ENCODE measurements at places on chromosomes 6 and 20. TPM values are rescaled to one million over a fixed set of nuclear protein-coding genes. Genes with fewer than 3 reads are reported as not detected.

- DNase-seq, result no peak
Measured at GRCh38 chr6:33177552-33178446, 14.5 kb downstream of the COL11A2 start.

- DNase-seq, result no peak
Measured at GRCh38 chr20:13659288-13659687, 20.6 kb upstream of the TASP1 start.

DNA sequence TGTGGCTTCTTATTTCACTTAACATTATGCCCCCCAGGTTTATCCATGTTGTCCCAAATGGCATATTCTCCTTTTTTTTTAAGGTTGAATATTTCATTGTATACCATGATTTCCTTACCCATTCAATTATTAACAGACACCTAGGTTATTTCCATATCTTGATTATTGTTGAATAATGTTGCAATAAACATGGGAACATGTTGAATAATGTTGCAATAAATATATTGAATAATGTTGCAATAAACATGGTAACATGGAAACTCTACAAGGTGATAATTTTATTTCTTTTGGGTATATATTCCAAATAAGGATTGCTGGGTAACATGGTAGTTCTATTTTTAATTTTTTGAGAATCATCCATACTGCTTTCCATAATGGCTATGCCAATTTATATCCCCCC lies 648.1 kb downstream of the MMUT start:
- DNase-seq, result no peak

The RNF144B gene
- 1.3 TPM for total RNA-seq

The BTBD9 gene
- 4.7 TPM for total RNA-seq

The PHF20 gene
- total RNA-seq, result 36.7 TPM

The MAFB gene
- not detected for total RNA-seq

DNA sequence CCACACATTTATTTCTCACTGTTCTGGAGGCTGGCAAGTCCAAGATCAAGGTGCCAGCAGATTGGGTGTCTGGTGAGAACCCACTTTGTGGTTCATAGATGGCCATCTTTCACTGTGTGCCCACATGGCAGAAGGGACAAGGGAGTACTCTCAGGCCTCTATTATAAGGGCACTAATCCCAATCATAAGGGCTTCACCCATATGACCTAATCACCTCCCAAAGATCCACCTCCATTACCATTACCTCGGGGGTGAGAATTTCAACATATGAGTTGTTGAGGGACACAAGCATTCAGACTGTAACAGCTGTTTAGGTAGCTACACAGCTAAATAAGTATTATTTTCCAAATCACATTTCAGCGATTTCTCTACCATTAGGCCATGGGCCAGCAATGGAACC lies 2.5 kb upstream of the PRND start:
- no peak for DNase-seq

The BPIFB2 gene
- not detected for total RNA-seq

The OR2W1 gene
- not detected for total RNA-seq

DNA sequence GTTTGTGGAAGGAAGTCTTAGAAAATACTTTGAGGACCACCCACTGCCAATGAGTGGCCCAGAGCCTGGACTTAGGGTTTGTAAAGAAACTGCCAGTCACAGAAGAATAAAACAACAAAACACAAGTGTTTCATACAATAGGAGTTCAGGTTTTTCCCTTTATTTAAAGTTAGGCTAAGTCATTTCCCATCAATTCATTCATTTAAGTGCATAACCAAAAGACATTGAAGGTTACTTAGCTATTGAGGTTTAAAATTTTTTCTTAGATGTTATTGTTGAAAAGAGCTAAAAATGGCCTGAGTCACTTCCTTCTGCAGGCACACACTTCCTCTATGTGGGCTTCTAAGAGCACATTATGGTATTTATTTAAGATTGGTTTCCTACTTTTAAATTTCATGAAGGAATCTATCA lies 54.2 kb downstream of the ARMC2 start:
- peak; percentile 80 for DNase-seq

The MEI4 gene
- total RNA-seq, result 0.06 TPM

The RAET1G gene
- total RNA-seq, result 1.6 TPM

The SLC35D3 gene
- 0.07 TPM for total RNA-seq

DNA sequence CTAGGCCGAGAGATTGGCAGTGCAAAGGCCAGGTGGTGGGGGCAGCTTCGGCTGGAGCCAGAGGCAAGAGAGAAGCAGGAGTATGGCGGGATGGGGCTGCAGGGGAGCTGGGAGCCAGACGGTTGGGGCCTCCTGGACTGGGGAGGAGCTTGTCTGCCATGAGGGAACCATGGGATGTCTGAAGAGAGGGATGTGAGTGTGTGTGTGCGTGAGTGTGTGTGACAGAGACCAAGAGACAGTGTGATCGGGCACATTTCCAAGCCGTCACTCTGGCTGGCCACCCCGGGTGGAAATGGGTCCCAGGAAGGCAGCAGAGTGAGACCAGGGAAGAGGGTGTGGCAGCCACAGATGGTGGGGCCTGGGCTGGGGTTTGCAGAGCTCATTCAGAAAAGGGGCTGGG lies 13.8 kb downstream of the PHACTR3 start:
- no peak for DNase-seq

DNA sequence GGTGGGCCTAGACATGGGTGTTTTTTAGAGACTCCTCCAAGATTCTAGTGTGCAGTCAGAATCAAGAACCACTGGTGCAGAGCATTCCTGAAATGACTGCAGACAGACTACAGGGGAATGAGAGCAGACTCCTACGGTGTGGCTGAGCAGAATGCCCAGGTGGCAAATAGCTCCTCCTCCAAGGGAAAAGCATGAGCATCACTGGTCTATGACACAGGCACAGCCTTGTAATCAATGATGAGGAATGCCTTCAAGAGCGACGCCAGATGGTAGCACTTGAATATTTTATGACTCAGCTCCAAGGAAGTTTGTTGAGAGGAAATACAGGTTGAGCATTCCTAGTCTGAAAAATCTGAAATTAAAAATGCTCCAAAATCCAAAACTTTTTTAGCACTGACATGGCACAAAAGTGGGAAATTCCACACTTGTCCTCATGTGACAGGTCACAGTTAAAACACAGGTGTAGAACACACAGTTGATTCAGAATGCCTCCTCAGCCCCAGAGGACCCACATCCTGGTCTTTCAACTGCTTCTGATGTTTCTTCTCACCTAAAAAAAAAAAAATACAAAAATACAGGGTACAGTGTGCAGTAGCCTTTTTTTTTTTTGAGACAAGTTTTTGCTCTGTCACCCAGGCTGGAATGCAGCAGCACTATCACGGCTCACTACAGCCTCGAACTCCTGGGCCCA lies 10.6 kb upstream of the FAM8A1 start:
- peak; percentile 86 for DNase-seq

- no peak for DNase-seq
Measured at GRCh38 chr6:20814494-20814893, 280.2 kb downstream of the CDKAL1 start.

- DNase-seq, result no peak
Measured at GRCh38 chr6:144776031-144776819, 491.1 kb downstream of the UTRN start.

The LKAAEAR1 gene
- 0.84 TPM for total RNA-seq

The C6orf120 gene
- 64.4 TPM for total RNA-seq

The ETV7 gene
- total RNA-seq, result not detected

DNA sequence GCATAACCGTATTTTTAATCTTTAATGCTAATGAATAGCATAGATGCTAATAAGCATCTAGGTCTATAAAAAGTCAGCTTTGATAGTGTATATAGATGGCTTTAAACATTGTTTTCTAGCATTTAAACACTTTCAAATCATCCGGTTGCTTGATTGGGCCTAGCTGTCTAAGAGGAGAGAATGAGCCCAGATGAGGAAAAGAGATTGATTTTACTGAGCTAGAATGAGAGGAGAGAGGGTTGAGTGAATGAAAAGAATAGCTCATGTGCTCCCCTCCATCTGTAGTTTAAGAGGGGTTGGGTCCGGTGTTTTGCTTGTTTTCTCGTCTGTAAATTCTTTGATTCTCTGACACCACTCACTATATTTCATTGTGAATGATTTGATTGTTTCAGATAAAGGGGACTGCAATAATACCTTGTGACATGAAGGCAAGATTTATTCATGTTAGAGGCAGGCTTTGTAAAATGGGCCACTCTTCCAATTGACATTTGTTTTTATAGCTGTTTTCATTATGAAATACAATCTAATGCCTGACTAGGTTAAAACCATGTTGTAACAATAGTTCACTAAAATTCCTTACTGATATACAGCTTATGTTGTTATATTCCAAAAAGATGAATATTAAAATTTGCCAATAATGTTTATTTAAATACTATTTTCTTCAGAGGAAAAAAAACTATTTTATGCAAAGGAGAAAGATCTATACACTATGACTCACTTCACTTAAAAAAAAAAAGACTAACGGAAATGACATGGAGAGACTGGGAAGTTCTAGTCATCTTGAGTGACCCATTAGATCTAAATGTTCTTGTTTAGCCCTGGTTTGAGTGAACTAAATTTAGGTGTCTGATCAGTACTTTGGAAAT lies 3.2 kb downstream of the PTPN1 start:
- DNase-seq, result peak; percentile 74

- DNase-seq, result no peak
Measured at GRCh38 chr6:44820321-44820720, 432.8 kb downstream of the CDC5L start.

- no peak for DNase-seq
Measured at GRCh38 chr6:168828800-168829199, 387.8 kb downstream of the SMOC2 start.

GRCh38 chr6:98516206-98516605 lies 318.2 kb upstream of the POU3F2 start:
- DNase-seq, result no peak

The KLC4 gene
- 9.4 TPM for total RNA-seq

DNA sequence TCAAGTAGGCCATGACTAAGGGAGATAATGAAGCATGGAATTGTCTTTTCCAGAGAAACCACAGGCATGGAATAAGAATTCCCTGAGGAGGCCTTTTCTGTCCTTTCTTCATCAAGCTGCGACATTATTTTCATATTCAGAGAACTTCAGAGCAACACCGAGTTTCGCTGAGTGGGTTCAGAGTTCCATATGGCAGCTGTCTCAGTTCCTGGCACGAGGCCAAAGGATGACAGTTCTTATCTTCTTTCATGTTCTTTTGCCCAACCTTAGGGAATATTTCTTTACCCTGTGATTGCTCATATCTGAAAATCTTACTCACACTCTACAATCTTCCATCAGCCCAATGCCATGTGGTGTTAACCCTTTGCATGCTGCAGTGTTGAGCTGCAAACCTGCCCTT lies 135.3 kb upstream of the BMP2 start:
- DNase-seq, result peak; percentile 5

GRCh38 chr20:38130687-38131587 lies 34.1 kb downstream of the TGM2 start:
- DNase-seq, result no peak
